ELR (cell line): ENCODE measurements at places on chromosomes 6 and 20.
A peak's percentile ranks its signal among the peaks of the same experiment; 100 is the strongest.

GRCh38 chr6:89950879-89951391, 56.7 kb downstream of the GJA10 start:
- peak; percentile 39 for DNase-seq

DNA sequence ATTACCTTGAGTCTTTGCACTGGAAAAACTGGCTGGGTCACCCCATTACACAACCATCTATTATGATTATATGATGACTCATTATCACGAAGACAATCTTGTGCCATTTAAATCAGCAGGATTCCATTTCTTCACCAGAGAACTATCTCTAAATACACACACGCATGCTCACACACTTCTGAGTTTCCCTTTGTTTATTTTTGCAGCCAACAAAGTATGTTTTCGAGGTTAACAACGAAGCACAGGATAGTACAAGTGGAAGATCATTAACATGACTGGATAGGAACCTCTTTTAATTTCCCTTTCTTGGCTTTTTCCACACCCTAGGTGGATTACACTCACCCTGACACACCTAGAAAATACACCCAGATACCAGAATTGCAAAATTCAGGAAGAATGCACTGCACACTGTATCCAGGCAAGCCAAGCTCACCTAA, 18.9 kb downstream of the PERP start:
- peak; percentile 89 for DNase-seq

GRCh38 chr20:6707321-6707831, 60.1 kb upstream of the BMP2 start:
- DNase-seq = no peak

DNA sequence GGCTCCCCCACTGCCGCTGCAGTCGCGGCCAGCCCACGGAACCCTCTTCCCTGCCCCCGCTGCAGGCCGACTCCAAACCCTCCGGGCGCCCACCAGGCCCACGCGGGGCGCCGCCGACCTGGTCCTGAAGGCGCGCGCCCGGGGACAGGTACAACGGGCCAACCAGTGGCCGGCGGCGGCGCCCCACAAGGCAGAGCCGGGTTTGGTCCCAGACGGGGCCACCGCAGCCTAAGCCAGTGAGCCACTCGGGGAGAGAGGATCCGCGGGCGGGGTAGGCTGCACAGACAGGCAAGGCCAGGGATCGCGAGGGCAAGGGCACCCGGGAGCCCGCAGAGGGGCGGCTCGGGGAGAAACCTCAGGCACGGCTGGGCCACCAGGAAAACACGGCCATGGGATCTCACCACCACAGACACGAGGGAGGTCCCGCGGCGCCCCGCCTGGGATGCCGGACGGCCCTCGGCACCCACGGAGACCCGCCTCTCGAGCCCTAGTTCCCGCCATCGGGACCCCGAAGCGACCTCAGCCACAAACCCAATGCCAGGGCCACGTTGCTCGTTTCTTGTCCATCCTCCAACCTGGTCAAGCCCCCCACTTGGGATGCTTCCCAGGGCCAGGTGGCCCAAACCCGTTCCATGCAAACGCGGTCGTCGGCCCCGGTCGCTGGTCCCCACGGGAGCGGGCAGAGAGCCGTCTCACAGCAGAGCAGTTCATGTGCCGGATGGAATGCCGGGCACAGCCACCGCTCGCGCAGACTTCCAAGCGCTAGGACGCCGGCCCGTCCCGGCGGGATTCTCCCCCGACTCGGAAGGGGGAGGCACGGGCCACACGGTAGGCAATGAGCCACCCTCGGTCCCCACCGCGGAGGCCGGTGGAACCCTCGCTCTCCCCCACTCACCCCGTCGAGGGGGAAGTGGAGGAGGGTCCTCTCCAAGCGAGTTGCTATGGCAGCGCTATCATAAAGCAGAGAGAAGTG, 1956.6 kb upstream of the DEFB115 start:
- DNase-seq = no peak

DNA sequence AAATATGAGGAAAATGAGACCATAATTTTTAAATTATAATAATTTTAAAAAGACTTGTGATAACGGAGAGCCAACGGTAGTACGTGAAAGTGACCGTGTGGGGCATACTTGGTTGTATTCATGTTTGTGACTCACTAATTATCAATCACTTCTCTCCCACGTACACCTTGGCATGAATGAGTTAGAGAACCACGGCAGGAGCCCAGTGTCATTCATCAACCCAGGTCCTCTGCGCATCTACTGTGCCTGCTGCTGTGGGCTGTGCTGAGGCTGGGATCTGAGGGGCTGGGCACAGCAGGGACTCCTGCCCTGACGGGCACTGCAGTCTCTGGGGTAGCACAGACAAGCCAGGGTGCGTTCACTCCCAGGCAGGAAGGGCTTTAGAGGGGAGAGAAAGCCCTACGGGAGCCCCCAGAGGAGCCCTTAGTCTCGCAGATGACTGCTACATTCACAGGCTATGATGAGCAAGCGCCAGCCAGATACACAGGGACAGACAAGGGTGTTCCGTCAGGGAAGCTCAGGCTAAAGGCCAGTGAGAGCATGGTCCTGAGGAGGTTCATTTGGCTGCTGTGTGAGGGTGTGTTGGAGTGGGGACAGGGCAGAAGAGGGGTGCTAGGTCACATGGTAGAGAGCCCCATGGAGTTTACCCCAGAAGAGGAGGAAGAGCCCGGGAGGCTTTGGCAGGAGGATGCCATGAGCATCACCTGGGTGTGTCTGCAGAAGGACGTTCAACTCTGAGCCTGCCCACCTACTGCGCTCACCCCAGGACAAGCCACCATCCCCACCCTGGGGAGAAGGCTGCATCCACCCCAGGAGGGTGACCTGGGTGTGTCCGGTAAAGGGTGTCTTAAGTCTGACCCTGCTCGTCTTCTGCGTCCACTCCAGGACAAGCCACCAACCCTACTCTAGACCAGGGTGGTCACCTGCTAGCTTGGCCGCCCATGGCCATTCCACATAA, 8.2 kb upstream of the RPS6KA2 start:
- no peak for DNase-seq

DNA sequence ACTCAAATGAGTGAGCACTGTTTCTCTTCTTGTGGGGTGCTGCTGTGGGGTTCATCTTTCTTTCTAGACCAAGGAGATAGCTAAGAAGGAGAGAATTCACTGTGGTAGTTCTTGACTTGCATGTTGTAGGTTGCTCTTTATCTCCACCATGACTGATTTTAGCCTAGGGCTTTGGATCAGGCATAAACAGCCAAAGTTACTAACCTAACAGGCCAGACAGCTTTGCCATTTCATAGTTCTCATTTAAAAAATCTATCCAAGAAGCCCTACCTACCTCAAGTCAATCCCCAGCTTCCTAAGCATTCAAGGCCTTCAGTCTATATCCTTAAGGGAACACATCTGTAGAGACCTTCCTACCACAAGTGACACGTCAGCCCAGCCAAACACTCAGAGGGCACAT, 107.9 kb upstream of the CARMIL1 start:
- no peak for DNase-seq

DNA sequence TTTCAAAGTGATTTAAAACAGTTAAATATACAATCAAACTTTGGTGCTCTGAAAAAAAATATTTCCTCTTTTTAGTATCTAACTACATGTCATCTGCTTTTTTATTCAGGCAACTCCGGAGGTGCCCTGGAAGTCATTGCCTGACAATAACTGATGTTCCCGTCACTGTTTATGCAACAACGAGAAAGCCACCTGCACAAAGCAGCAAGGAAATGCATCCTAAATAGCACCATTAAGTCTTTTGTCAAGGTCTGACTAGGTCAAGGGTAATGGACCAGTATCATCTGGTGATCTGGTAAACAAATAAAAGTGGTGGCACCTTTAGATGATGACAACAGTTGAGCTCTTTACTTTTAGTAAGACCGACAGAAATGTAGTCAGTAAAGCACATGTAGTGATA, 13.2 kb downstream of the FAM229B start:
- no peak for DNase-seq

- no peak for DNase-seq
Measured at GRCh38 chr6:37516076-37516919, 16.6 kb upstream of the CCDC167 start.

- no peak for DNase-seq
Measured at GRCh38 chr6:148842296-148843019, 95.6 kb downstream of the UST start.

- no peak for DNase-seq
Measured at GRCh38 chr6:147586044-147586443, 77.6 kb downstream of the SAMD5 start.

- no peak for DNase-seq
Measured at GRCh38 chr6:115899730-115900282, 160.9 kb downstream of the FRK start.

- peak; percentile 21 for DNase-seq
Measured at GRCh38 chr6:34295721-34296120, 46.9 kb upstream of the SMIM29 start.

DNA sequence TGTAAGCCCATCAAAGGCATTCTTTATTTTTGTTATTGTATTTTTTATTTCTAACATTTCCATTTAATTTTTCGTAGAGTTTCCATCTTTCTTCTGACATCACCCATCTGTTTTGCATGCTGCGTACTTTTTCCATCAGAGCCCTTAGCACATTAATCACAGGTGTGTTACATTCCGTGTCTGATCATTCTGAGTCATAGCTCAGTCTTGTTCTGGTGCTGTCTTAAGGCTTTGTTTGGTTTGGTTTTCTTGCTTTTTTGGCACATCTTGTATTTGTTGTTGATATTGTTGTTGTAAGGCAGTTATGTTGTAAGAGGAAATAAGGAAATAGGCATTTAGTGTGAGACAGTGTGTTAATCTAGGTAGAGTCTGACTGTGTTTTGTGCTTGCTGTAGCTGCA, 214.6 kb upstream of the CDH4 start:
- DNase-seq = no peak

DNA sequence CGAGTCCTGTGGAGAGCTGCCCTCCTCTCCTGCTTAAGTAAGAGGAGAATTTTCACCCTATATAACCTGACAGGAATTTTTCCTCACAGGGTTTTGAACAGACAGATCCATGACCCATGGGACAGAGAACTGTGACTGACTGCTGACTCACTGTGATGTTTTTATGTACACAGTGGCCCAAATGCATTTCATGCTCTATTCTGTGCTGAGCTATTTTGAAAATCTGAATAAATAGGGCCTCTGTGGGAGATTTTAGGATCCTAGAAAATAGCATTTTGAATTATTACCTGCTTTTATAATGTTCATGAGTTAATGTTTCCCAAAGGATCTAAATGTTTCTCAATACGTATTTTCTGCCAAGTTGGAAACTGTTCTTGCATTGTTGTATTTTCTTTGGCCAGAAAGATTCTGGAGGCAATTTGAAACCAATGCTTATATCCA, 577.4 kb downstream of the HTR1B start:
- DNase-seq = peak; percentile 47

DNA sequence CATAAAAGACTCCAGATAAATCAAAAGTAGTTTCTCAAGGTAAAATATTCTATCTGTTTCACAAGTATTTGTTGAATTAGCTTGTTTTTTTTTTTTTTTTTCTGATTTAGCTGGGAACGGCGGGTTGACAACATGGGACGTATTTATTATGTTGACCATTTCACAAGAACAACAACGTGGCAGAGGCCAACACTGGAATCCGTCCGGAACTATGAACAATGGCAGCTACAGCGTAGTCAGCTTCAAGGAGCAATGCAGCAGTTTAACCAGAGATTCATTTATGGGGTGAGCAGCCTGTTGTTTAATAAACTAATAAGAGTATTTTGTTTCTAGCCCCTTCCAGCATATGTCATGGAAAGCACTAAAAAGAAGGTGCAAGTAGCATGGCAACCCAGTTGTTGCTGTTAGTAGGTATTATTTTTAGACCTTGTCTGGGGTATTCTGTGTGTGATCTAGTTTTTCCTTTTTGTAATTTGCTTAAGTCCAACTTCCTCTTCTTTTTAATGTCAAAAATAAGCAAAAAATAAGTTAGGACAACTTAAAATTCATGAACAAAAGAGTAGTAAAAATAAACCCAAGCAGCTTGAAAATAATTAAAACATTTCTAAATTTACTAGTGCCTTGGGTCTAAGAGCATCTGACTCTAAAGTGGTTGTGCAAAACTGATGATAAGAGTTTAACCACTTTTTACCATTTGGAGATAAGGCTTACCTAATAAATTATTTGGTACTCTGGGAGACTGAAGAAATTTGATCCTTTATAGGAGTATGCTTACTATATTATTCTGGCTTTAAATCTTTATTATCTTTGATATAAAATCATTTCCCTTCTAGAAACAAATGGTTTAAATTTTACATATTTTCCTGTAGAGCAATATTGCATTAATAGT, 70.8 kb upstream of the DYNLRB1 start:
- no peak for DNase-seq

- DNase-seq = no peak
Measured at GRCh38 chr6:168526841-168527281, 85.9 kb downstream of the SMOC2 start.

DNA sequence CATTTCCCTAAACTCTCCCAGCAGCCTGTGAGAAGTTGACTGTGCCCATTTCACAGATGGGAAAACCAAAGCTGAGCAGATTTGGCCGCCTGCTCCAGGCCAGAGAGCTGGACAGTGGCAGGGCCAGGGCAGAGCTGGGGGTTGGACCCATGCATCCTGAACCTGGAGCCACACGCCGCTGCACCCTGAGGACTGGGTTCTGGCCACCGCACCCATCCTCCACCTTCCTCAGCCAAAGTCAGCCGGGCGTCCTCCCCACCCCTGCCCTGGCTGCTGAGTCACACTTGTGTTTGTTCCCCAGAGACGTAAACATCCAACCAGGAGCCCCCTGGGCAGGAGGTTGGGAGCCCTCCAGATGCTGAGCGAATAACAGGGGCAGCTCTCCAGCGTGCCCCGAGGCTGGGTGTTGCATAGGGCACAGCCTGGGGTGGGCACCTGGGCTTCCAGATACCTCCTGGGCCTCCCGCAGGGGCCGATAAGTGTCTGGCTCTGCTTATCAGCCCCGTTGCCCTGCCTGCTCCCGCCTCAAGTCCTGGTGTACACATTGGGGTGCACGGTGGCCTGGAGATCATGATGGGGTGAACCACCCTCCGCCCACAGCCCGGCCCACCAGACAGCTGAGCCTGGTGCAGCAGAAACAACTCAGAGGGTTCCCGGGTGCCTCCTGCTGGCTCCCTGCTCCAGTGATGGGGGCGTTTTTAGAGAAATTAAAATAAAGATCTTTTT, 23.8 kb downstream of the RBM38 start:
- peak; percentile 52 for DNase-seq
